ENCODE measurements at places on chromosomes 1 and 21.

DNA sequence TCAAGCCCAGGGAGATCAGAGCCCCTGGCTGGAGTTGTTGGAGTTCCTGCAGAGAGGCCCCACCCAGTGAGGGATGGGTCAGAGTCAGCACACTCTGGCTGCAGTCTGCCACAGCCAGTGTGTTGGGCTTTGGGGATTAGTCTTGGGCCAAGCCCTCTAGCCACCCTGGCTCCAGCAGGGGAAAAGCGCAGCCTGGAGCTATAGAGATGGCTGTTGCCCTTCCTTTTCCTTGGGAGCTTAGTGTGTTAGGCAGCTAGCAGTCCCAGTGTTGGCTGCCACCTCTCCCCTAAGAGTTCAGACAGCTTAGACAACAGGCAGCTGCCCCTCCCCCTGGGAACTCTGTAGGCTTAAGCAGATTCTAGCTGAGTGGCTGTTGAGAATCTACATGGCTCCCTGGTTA, 45.1 kb downstream of the DPT start:
- DNase-seq: no peak

DNA sequence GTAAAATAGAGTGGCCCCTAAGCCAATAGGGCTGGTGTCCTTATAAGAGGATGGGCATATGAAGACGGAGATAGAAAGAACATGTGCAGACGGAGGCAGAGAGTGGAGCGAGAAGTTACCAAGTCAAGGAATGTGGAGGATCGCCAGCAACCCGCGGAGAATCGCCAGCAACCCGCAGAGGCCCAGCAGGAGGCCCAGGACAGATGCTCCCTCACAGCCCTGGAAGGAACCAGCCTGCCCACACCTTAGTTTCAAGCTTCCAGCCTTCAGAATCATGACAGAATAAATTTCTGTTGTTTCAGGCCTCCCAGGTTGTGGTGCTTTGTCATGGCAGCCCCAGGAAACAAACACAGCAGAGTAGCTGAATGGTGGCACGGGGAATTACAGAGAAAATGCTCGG, 9.6 kb downstream of the CLDN14 start:
- no peak for DNase-seq

- no peak for DNase-seq
Observed at GRCh38 chr1:75135573-75136194, 1.5 kb downstream of the LHX8 start.

GRCh38 chr1:200372095-200372884, 37.5 kb downstream of the ZNF281 start:
- DNase-seq: no peak

DNA sequence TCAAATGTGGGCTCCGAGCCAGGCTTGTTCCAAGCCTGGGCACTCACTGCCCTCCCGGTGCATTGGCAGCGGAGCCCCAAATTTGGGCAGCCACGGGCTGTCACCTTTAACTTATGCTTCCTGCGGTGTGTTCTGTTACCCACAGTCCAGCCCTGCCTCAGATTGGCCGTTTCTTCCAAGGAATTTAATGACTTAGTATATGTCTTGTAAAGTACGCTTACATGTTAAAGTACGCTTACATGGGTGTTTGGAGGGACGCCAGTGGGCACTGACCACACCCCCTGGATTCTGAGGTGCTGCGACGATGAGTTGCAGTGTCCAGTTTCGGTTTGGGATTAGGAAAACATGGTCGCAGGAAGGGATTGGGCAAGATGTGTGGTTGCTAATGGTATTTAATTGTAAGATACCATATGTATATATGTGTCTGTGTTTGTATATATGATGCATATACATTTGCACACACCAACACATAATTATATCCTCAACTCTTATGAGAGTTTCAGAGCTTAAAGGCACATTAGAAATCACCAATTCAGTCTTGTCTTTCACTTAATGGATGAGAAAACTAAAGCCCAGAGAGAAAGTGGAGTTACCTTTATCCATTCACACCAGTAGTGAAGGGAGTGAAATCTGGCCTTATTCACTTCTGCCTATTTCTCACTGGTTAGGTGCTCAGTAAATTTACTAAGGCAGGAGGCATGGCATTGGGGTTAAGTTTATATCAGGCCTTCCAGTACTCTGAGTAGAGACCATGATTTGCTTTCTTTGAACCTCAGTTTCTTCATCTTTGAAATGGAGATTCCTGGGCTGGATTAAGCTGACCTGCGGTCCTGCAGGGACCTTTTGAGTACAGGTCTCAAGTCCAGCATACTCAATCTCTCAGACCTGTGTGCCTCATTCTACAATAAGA, 1.0 kb downstream of the SMYD2 start:
- no peak for DNase-seq
